ENCODE measurements at places on chromosomes 5 and 9.

GRCh38 chr5:1853531-1853930, 29.2 kb downstream of the IRX4 start:
- DNase-seq = no peak

DNA sequence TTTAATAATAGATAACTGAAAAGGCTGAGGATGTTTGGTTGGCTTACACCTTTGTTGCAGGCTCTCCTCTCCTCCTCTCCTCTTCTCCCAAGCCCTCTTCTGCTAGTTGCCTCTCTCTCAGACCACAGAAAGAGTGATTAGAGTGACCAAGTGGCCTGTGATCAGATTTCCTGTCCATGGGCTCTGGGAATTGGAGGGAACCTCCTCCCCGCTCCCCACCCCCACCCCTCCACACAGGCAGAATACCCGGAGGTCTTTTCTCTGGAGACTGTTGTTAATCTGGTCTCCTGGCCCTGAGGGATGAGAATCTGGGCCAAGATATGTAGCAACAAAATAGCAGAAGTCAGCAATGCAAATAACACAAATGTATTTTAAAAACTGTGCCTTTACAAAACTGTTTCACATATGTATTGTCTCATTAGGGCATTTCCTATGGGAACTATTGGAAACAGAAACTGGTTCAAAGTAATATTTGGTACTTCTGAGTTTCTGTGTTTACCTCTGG, 361.3 kb downstream of the NR2F1-AS1 start:
- DNase-seq = peak; percentile 3

DNA sequence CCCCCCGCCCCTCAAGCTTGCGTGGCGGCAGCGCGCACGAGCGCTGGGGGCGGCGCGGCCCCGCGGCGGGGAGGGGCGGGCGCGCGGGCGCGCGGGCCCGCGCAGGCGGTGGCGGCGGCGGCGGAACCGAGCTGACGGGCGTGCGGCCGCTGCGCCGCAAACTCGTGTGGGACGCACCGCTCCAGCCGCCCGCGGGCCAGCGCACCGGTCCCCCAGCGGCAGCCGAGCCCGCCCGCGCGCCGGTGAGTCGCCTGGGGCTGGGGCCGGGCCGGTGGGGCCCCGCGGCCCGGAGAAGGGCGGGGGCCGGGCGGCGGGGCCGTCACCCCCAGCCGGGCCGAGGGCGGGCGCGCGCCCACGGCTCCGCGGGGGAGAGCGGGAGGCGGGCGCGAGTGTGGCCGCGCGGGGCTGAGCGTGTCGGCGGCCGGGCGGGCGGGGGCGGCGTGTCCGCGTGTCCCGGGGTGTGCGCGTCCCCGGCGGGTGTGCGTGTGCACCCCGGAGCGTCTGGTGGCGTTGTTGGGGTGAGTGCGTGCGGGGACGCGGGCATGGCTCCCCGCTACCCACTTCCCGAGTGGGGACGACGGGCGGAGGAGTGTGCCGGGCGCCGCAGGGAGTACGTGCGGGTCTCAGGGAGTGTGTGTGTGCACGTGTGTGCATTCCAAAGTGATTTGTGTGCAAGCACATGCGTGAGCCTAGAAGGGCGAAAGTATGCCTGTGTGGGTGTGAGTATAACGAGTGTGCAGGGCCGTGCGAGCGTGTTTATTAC, at the start of gene NEK6:
NEK6 (plus strand) TSS at position 106 of the 763 bp plus-strand sequence. CDS start 44,016 bp downstream, outside the sequence.
- peak; percentile 60 for DNase-seq

- no peak for DNase-seq
These were observed 368.0 kb upstream of the GRIN3A start for GRCh38 chr9:102106439-102106838.

GRCh38 chr9:119337573-119337972, 31.7 kb downstream of the BRINP1 start:
- no peak for DNase-seq

DNA sequence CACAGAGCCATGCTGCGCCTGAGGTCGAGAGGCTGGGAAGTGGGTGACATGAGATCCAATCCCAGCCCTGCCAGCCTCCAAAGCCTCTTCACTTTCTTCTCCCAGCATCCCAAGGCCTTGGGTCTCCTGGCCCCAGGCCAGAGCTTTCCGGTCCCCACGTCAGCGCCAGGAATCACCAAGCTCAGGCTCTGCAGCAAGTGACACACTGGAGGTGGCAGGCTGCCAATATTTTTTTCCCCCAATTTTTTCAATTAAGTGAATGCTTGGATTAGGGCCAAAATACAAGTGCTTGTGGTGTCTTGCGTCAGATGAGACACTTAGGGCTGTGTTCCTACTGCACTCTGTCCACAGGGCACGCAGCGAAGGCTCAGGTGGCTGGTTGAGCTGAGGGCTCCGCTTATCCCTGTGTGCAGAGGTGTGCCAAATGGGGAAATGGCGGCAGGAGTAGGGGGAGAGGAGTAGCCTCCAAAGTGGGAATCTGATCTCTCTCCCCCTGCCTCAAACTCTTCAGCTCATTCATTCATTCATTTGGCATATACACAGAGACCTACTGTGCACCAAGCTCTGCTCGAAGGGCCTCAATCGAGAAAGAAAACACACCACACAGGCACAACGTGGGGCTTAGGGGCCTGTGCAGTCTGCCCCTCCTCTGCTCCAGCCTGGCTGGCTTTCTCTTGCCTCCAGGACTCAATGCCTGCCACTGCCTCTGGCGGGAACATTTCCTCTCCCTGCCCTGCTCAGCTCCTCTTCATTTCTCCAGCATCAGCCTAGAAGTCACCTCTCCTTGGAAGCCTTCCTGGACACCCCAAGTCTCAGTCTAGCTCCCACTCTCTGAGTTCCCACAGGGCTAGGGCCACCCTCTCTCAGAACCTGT, 16.6 kb downstream of the SH3PXD2B start:
- DNase-seq = no peak

DNA sequence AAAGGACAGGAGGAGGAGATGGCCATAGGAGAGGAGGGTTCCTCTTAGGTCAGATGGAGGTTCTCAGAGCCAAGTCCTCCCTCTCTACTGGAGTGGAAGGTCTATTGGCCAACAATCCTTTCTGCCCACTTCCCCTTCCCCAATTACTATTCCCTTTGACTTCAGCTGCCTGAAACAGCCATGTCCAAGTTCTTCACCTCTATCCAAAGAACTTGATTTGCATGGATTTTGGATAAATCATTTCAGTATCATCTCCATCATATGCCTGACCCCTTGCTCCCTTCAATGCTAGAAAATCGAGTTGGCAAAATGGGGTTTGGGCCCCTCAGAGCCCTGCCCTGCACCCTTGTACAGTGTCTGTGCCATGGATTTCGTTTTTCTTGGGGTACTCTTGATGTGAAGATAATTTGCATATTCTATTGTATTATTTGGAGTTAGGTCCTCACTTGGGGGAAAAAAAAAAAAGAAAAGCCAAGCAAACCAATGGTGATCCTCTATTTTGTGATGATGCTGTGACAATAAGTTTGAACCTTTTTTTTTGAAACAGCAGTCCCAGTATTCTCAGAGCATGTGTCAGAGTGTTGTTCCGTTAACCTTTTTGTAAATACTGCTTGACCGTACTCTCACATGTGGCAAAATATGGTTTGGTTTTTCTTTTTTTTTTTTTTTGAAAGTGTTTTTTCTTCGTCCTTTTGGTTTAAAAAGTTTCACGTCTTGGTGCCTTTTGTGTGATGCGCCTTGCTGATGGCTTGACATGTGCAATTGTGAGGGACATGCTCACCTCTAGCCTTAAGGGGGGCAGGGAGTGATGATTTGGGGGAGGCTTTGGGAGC, 3.1 kb downstream of the EGR1 start:
- no peak for DNase-seq

- no peak for DNase-seq
These were observed 179.7 kb upstream of the ANKRD55 start for GRCh38 chr5:56412601-56413379.

GRCh38 chr5:135587721-135588663, 9.2 kb upstream of the CXCL14 start:
- DNase-seq = no peak

- no peak for DNase-seq
These were observed 28.3 kb upstream of the CER1 start for GRCh38 chr9:14750821-14751220.

GRCh38 chr5:40557501-40557900, 122.2 kb upstream of the PTGER4 start:
- DNase-seq = no peak

GRCh38 chr5:17910318-17910717, 276.1 kb downstream of the TAF11L14 start:
- DNase-seq = no peak

DNA sequence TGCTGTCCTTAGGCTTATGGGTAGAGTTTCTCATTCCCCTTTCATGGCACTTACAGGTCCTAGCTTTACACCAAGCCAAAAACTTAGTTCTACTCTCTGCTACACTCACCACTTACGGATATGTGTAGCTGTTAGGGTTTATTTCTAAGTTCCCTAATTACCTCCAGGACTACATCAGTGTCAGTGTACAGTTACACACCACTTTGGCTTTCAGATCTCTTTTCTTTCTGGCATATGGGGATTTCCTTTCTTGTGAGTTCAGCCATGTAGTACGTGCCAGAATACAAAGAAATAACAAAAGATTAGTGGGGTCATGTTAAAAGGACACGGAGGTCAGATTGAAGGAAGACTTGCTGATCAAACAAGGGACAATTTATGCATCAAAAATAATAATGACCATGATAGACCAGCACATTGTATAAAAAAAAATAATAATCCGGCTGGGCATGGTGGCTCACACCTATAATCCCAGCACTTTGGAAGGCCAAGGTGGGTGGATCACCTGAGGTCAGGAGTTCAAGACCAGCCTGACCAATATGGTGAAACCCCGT, 41.8 kb downstream of the LYRM7 start:
- no peak for DNase-seq

- no peak for DNase-seq
These were observed 75.5 kb upstream of the PUM3 start for GRCh38 chr9:2919347-2919746.

GRCh38 chr9:120937596-120937995, 11.0 kb upstream of the TRAF1 start:
- DNase-seq = no peak

DNA sequence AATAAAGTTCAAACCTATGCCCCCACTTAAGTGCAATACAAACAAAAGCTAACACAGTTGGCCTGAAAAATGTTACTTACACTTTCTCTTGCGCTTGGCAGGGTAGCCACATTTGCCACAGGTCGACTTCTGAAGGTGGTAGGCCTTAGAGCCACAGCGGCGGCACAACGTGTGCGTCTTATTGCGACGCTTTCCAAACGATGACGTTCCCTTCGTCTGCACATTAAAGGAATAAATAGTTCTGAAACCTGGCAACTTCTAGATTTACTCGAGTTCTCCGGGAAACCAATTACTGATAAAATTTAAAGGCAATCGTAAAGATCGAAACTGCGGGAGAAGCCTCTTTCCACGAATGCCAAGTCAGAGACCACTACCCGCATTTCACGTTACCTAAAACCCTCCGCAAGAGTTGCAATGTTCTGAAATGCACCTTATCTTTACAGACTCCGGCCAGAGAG, 602 bp downstream of the RPL37 start:
- DNase-seq = no peak

- no peak for DNase-seq
These were observed 96.2 kb downstream of the ADRB2 start for GRCh38 chr5:148922606-148923005.

DNA sequence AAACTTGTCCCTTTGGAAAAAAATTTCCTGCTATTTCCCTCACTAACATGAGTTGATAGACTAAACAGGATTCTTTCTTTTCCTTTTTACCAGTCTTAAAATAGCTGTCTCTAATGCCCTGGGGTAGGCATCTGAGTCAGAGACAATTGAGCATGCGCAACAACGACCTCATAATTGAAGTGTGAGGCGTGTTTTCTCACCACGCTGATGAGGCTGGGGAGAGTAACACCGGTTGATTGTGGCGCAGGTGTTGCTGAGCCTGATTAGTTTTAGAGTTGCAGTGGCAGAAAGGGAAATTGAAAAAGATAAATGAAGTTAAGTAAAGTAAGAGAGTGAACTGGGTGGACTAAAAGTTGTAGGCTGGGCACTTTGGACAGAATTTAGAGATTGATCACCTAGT, 213.7 kb downstream of the TLR4 start:
- DNase-seq = no peak

- peak; percentile 64 for DNase-seq
These were observed at the start of gene GCNT4 for GRCh38 chr5:75052192-75053053. GCNT4 (minus strand) TSS chr5:75052558; CDS start chr5:75030037, 22,521 bp downstream.

- no peak for DNase-seq
These were observed 74.2 kb downstream of the SHB start for GRCh38 chr9:37994639-37995347.

GRCh38 chr9:126859111-126859510, 1.3 kb upstream of the ZBTB34 start:
- no peak for DNase-seq

GRCh38 chr5:168159425-168159824, 132.0 kb upstream of the WWC1 start:
- DNase-seq = peak; percentile 37

GRCh38 chr5:176364765-176365350, 429 bp upstream of the ARL10 start:
- no peak for DNase-seq

DNA sequence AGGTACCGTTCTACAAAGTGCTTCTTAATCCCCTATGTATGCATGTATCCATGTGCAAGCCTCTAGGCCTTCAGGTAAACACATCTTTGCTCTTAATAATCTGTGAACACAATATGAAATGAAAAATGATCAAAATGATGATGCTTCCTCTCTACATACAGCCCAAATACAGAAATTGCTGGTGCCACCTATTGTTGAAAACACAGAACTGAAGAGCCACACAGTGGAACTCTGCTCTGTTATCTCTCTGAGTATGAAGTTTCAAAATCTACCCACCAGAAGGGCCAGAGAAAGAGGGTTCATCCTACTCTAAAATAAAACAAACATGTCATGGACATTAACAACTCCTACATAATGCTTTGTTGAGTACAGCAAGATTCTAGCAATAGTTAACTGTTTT, 71.3 kb downstream of the GLIS3 start:
- no peak for DNase-seq

DNA sequence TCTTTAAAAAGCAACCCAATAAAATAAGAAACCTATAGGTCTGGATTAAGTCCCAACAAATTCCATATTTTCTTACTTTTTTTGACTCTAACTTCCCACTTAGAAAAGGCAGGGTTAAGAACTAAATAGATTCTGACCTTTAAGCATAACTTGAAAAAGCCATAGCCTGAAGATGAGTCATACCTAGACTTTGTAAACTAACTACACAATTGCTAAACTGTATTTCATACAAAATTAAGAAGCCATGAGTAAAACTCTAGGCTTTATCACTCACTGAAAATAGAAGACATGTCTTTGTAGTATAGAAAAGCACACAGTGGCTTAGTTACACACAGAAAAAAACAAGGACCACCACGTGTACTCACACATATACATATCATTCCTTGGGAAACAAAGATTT, 51.5 kb downstream of the MLLT3 start:
- DNase-seq = no peak

- no peak for DNase-seq
These were observed 221.6 kb downstream of the NR2F1-AS1 start for GRCh38 chr5:93359296-93359959.

- no peak for DNase-seq
These were observed 163.5 kb downstream of the NR3C1 start for GRCh38 chr5:143239882-143240518.

DNA sequence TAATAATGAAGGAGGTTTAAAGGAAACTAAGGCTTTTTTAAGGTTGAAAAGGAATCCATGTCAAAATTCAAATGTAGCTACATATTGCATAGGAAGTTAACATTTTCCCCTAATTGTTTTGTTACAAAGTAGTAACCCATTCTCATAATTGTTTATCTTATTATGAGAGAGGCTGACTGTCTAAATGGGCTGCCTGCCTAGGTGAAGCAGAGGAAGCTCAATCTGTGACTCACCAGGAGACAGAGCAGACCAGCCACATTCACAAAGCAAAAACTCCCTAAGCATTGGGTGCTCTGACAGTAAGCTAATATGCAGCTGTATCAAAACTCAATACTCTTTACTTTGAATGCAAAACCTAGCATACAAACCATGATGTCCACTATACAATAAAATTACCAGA, 208.5 kb downstream of the ROR2 start:
- DNase-seq = no peak

Measured in nephron progenitor cell (in vitro differentiated cells).